ENCODE measurements at places on chromosomes 5 and 9.

DNA sequence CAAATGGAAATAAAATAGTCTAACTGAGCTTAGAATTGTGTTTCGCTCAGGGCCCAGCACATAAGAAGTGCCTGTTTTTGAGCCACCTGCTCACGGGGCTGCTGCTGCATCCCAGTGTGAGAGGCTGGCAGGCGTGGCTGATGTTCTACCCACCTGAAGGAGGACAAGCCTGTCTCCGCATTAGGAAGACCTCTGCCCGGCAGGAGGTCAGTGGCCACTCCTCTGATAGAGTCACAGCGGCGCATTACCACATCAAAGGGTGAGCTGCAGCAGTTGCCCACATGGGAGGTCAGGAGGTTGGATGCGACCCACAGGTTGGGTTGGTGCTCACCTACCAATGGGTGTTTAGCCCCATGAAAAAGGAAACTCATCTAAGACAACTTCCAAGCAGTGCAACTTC is 3.7 kb upstream of the SLC6A7 start:
- DNase-seq, result no peak

- no peak for DNase-seq
Observed at GRCh38 chr5:178204935-178205748, 809 bp downstream of the HNRNPAB start.

DNA sequence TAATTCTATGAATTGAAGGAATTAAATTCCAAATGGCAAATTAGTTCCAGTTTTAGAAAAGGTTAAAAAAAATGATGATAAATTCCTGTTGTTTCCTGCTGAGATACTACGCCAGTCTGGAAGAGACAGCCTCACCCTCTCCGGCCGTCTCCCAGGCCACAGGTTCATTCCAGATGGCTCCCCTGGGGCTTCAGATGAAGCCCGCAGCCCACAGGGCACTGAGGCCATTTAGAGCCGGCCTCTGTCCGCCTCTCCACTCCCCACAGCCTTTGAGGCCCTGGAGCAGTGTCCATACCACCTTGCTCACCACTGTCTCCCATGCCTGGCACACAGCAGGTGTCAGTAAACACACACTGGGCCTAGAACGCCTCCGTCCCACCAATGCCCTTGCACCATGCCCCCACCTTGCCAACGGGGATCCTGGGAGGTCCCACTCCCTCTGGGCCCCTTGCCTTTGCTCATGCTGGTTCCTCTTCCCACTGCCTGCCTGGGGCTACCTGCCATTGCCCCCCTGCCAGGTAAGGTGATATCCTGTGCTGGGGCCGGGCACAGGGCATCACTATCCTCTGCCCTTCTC is 26.1 kb downstream of the GFPT2 start:
- no peak for DNase-seq

GRCh38 chr9:107174441-107174840 is 108.6 kb upstream of the RAD23B start:
- no peak for DNase-seq

- DNase-seq, result no peak
Observed at GRCh38 chr5:69531406-69531801, 28.6 kb upstream of the GTF2H2C start.

- no peak for DNase-seq
Observed at GRCh38 chr9:72597181-72597517, 75.7 kb downstream of the TMC1 start.

DNA sequence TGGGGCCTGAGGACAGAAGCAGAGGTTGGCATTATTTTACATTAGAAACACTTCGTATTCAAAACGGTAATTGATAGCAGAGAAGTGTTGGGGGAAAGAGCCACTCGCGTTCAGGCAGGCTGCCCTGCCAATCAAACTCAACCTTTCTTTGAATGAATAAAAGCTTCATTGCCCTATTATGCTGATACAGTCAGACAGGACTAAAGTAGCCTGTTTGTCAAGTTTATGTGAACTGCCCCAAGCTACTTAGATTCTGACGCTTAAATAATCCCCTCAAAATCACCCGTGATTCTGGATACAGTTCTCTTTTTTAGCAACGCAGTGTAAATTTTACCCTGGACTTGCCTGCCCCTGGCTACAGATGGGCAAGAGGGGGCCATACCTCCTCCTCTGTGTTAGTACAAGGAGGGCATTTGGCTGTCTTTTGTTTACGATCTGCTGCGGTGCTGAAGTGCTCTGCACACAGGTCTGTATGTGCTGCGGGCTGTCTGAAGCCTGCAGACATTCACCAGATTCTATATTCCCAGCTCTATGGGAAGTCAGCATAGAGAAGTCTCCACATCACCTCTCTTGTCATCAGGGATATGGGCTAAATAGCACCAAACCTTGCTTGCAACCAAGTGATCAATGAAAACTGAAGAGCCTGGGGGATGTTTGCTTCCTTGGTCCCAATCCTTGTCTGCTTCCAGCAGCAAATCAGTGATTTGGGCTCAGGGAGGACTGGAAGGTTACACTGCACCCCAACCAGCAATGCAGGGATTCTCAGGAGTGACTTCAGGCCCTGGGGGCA is 218.4 kb downstream of the EBF1 start:
- no peak for DNase-seq

DNA sequence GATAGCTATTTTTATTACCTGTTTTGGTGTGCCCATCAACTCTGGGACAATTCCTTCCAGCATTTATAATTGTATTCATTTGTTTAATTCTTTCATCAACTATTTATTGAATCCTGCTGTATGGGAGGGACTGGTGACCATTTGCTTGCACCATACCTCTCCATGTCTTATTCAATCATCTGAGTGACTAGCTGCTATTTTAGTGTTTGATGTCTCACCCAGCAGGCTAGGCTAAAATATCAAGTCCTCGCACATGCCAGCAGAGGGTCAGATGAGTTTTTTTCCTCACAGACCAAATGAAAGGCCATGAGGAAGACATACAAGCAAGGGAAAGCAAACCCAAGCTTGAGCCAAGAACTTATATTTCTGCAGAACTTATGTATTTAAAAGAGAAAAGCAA is 63.9 kb downstream of the CETN3 start:
- DNase-seq, result no peak

GRCh38 chr9:89771205-89771604 is 166.4 kb downstream of the GADD45G start:
- no peak for DNase-seq

DNA sequence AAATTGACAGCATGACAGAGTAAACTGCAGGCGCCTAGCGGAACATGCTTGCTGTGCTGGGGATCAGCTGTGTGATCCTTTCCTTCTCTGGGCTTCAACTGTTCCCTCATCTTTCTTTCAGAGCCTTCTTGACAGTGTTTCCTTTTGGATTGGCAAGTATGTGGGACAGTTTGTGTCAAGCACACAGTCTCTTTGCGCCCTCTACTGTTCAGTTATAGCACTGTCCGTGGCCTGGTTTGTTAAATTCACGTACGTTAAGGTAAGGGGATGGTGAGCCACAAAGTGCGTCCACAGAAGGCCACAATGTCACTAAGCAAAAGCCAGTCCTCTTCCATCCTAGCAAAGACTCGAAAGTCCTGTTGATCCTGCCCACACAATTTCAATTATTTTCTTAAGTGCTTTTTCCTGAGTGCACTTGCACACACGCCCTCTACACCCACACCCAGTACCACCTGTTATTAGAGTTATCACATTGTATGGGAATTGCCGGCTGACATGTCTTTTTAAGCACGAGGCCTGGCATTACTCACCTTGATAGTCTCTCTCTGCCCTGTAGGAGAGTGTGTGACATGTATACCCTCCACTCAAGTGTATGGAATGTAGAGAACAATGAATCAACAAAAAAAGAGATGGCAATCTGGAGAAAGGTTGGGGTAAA is 22.5 kb upstream of the PTPN3 start:
- peak; percentile 47 for DNase-seq

GRCh38 chr5:62029303-62029702 is 276.7 kb upstream of the KIF2A start:
- DNase-seq, result no peak

- DNase-seq, result peak; percentile 93
Observed at GRCh38 chr5:142548739-142549275, 137.1 kb downstream of the FGF1 start.

GRCh38 chr9:133199648-133200321 is 9.3 kb downstream of the OBP2B start:
- no peak for DNase-seq

GRCh38 chr5:2509527-2509926 is 241.9 kb downstream of the IRX2 start:
- DNase-seq, result no peak

Measured in glomerular endothelial cell (primary cell).